Frontal cortex (tissue), 4 donors: ENCODE measurements at places on chromosomes 2 and 18. TPM values are rescaled to one million over a fixed set of nuclear protein-coding genes. Genes with fewer than 3 reads are reported as not detected.

DNA sequence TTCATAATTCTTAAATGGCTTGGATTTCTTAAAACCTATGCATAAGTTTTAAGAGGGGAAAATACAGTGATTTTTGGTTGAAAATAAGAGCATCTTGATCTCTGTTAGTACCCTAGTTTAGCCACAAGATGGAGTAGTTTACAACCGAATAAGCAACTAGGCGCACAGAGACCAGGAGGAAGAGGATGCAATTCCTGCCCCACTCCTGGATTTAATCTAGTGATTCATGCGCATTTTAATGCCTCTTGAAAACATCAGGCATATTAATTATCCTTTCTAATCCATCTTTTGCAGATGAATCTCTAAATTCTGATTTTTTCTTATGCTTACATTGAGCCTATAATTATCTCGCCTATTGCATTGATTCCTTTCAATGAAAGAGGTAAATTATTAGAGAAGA lies 76.7 kb downstream of the MRPS9 start:
- DNase-seq, result peak; percentile 75

GRCh38 chr2:171318463-171318934 lies 115.3 kb downstream of the METTL8 start:
- no peak for DNase-seq

GRCh38 chr2:132632000-132632649 lies 37.9 kb downstream of the LYPD1 start:
- DNase-seq, result no peak

DNA sequence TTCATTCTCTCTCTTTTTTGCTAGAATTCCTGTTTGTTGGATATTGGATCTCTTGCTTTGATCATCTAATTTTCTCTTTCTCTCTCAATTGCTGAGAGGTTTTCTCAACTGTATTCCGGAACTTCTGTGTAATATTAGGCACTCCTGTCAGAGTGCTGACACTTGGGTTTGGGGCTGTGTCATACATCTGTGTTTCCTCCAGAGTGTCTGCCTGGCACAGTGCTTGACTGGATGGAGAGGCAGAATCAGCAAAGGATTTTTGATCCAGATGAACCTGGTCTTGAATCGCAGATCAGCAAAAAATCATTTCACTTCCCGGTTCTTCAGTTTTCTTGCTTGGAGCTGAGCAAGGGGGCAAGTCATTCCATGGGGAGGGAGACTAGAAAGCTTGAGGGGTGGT lies 87.7 kb upstream of the CXCR4 start:
- no peak for DNase-seq

DNA sequence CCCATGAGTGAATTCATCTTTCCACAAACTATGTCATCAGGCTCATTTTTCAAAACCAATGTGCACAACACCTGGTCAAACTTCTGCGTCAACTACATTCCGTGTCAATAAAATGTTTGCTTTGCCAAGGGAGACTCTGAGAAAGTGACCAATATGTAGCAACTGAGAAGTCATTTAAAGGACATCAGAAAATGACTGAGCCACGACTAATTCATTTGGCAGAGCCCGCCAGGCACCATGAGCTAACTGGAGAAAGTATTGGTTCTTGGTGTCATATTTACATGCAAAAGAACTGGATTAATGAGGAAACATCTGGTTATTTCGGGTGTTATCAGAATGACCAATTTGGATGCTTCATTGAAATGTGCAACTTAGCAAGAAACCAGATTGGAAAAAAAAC lies 7.2 kb downstream of the RND3 start:
- DNase-seq, result no peak

Gene FTCDNL1
- total RNA-seq, result 2.0 TPM
